Stimulated activated CD4-positive, alpha-beta T cell treated with anti-CD3 and anti-CD28 coated beads, Interleukin-15, amount 100 ng/mL, for 1 hour (primary cell): ENCODE measurements at places on chromosomes 3 and 15.

GRCh38 chr15:25327686-25328085 lies 111.1 kb downstream of the UBE3A start:
- no peak for DNase-seq

GRCh38 chr3:5531741-5532290 lies 344.3 kb downstream of the EDEM1 start:
- DNase-seq, result no peak

DNA sequence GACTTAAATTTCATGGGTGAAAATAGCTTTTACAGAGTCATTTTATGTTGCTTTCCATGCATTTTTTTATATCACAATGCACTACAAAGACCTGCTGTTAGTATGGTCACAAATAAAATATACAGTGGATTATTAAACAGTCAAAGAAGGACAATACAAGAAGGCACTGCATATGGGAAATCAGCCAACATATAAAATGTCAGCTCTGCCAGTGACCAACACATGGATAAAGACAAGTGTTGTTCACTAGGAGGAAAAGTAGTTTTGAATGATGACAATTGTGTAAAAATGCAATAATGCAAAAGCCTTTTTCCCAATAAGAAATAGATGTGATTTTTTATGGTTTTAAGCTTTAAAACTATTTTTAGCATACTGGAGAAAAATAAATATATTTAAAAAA lies 425.3 kb upstream of the CBLB start:
- DNase-seq, result no peak

DNA sequence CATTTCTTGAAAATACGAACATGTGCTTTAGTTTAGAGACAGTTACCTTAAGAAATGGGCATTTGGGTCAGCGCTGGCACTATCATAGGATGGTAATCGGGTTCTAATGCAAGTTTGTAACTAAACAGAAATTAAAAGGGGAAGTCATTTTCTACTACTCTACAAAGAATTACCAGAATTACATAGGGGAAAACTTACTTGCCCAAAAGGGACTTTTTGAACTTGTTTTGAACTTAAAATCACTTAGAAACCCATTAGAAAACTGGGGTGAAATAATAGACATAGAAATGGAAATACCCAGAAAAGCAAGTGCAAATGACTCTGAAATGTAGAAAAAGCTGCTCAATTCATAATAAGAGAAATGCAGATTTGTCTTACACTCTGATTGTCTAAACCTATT lies 44.9 kb downstream of the SPATA16 start:
- no peak for DNase-seq

- no peak for DNase-seq
Measured at GRCh38 chr15:38789566-38789965, 225.0 kb upstream of the RASGRP1 start.

GRCh38 chr15:99443056-99443756 lies 122.6 kb upstream of the MEF2A start:
- DNase-seq, result no peak

- no peak for DNase-seq
Measured at GRCh38 chr3:132549890-132550578, 47.0 kb upstream of the ACKR4 start.

DNA sequence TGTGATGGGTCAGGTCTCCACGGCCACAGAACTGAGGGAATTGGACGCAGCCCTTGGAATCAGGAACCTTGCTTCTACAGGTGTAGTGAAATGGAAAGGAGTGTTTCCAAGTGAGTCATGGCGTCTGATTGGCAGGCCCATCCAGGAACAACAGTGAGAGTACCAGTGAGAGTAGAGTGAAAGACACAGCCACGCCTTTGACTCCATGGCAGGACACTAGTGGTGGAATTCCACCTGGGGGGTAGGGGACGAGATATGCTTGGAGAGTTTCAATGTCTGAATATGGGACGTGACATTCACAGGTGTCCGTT lies 3.0 kb upstream of the SLC28A1 start:
- no peak for DNase-seq

GRCh38 chr3:164419220-164419619 lies 659.1 kb downstream of the SI start:
- no peak for DNase-seq

DNA sequence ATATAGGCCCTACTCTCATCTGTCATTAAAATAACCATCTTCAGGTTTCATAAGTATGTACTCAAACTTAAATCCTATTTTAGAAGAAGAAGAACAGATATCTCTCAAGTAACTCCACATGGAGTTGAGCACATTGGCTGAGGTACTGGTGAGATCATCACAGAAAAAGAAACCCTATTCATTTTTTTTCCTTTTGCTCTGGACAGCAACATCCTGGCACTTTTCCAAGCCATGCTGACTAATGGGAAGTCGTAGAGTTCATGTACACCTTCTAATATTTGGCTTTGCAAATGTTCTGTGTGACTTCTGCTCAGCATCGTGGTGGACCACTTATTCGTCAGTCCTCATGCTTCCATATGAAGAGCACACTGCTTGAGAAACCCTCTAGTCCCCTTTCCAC lies 336.0 kb upstream of the KCNH8 start:
- DNase-seq, result no peak

GRCh38 chr15:65263313-65263712 lies 23.4 kb downstream of the PARP16 start:
- DNase-seq, result no peak

GRCh38 chr3:41521010-41521655 lies 321.8 kb downstream of the CTNNB1 start:
- no peak for DNase-seq

DNA sequence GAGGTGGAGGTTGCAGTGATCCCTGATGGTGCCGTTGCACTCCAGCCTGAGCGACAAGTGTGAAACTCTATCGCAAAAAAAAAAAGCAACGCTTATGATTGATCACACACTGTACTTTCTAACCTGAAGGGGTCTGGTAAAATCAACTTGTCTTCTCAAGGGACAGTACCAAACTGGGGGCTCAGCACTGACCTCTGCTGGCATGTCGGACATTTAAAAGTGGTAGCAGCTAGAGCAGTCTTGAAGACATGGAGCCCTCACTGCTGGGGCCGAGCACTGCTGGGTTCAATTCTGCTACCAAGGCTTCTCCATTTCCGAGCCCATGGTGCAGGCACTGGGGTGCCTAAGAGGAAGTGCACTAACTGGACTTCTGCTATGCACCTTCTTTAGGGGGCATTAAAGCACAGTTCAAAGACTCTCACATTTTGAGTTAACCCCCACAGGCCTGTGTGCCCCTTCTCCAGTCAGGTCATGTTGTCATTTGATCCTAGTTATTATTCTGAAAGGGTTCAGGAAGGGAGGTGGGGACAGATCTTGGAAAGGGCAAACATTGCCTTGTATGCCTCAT lies 26.4 kb upstream of the LAMP3 start:
- no peak for DNase-seq

- DNase-seq, result no peak
Measured at GRCh38 chr3:133521946-133522345, 51.5 kb upstream of the CDV3 start.

DNA sequence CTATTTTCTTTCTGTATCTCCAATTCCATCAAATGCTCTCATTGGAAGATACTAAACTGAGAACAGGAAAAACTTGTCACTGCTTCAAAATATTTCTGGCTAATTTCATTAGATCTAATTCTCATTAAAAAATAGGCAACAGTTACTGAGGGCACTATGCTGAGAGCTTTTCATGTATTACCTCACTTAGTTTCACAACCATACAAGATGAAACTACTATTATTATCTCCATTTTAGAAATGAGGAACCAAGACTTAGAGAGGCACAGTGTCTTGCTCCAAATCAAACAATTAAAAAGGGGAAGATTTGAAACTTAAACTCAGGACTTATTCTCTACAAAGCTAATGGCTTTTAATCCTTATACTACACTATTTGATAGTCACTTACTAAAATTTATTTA lies 7.2 kb upstream of the OTOL1 start:
- no peak for DNase-seq

DNA sequence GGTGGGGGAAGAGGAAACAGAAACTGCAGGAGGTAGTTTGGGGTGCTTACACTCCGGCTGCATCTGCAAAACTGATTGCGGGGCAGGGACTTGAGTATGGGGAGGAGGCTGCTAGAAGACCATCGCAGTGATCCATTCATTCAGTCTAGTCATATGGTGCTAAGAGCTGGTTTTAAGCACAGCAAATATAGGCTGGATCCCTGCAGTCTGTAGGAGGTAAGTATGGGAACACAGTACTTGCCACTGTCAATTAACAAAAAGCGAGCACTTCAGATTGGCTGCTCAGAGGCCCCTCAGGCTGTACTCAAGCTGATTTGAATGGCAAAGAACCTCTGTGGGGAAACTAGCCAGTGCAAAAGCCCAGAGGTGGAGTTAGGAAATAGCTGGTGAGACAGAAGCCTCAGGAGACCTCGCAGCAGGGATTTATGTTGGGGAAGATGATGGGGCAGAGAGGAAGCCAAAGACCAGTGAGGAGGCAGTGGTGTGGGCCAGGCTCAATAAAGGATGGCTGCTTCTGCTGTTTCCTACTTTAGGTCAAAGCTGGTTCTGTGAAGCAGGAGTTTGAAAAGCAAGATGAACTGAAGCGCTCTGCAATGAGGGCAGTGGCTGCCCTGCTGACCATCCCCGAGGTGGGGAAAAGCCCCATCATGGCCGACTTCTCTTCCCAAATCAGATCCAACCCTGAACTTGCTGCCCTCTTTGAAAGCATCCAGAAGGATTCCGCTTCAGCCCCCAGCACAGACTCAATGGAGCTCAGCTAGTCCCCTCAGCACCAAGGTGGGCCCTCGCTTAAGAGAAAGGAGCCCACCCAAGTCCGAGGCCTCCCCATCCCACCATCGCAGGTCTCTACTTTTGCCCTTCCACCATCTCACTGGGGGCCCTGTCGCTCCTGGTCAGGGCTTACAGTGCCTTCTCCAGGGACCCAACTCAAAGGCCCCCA lies 7.9 kb downstream of the RPL32 start:
- DNase-seq, result no peak

GRCh38 chr15:99708563-99708962 lies 24.7 kb downstream of the LYSMD4 start:
- no peak for DNase-seq

DNA sequence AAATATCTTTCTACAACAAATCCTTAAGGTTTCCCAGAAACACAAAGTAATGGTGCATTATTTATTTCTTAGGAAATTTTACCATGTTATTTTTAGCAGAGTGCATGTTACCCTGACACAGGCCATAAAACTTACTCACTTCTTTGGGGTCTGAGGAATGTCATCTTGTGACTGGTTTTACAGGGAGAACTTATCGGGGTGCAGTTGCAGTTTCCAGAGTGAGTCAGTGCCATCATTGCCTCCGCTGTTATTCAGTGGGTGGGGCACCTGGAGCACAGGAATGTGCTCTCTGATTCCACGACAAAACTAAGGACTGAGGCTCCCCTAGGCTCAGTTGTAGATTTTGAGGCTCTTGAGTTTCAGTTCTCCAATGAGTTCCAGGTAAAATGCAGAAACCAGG lies 11.1 kb upstream of the GREM1 start:
- no peak for DNase-seq

- no peak for DNase-seq
Measured at GRCh38 chr3:110021659-110022058, 684.3 kb upstream of the DPPA4 start.

DNA sequence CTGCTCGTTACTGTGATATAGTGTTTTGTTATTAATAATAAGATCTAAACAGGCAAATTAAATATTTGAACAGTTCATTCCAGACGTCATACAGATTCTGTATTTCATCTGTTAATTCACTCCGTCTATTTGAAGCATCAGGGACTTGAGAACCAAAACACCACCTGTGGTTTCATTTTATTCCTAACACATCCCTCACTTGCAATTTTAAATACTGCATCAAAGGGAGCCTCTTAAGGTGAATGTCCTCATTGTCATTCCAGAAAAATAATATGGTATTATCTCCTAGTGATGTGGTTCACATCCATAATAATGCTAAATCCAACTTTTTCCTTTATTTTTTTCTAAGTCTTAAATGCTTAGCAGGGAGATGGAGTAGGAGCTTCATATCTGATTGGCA lies 1390.9 kb upstream of the CADM2 start:
- DNase-seq, result no peak

GRCh38 chr3:171039674-171040073 lies 13.2 kb upstream of the SLC2A2 start:
- no peak for DNase-seq

DNA sequence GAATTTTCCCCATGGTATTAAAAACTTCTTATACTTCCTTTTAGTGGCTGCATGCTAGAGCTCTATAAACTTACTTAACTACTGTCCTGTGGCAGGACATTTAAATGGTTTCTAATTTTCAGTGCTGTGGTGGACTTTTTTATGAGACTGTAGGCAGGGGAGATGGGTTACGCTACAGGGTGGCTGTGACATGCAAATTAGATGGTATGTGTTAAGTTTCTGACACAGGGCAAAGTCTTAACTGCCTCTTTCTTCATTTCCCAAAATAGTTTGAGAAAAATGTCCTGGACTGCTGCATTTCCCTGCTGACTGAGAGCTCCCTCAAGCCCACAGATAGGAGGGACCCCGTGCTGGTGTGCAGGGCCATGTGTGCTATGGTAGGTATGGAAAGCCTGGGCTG lies 22.0 kb downstream of the TGM4 start:
- DNase-seq, result no peak

- no peak for DNase-seq
Measured at GRCh38 chr3:49619649-49620048, 54.5 kb upstream of the APEH start.

DNA sequence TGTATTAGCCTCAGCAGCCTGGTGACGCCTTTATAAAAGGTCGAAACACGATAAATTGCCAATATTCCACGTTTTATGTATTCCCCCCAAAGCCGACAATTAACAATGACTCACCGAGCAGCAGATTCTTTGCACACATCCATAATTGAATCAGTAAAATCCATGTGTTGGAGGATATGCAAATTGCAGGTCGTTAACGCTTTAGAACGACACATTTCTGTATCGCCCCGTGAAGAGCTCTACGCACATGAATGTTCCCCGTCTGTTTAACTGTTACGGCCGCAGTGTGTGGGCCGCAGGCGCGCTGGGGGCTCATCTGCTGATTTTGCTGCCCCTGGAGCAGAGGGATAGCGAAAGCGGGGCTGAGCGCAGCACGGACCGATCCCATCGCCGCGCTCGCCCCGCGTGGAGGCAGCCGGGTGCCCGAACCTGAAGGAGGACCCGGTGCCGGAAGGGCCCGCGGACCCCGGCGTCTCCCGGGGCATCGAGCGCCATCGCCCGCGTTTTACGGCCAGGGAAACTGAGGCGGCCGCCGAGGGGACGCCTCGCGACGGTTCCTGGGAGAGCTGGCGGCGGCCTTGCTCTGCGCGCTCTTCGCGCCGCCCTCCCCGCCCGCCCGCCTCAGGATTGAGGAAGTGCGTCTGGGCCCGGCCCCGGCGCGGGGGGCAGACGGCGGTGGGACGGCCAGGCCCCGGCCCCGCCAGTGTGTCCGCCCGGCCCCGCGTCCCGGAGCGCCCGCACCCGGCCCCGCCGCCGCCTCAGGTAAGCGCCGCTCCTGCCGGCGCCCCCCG lies at the start of gene LRRK1:
Gene LRRK1, plus strand, starts transcription at position 668 of the 791 bp plus-strand sequence. CDS start 5,276 bp downstream, outside the sequence.
- peak; percentile 8 for DNase-seq

GRCh38 chr3:63400246-63400860 lies 122.2 kb downstream of the SYNPR start:
- DNase-seq, result no peak

GRCh38 chr15:43916326-43916660 lies 89.5 kb downstream of the WDR76 start:
- no peak for DNase-seq

- no peak for DNase-seq
Measured at GRCh38 chr3:179825527-179826246, 172.8 kb downstream of the USP13 start.
